Left renal cortex interstitium (tissue), 4 donors: ENCODE measurements at places on chromosomes 3 and 15. TPM values are rescaled to one million over a fixed set of nuclear protein-coding genes. Genes with fewer than 3 reads are reported as not detected.

Gene UNC13C
- 9.2 TPM for polyA plus RNA-seq

Gene PLOD2
- 179 TPM for polyA plus RNA-seq

Gene RYR3
- 15.7 TPM for polyA plus RNA-seq

- no peak for DNase-seq
These were observed 9.3 kb downstream of the FAH start for GRCh38 chr15:80162059-80162554.

- DNase-seq = peak; percentile 51
These were observed at the start of gene MYRIP for GRCh38 chr3:39809181-39809994. Gene MYRIP, plus strand, starts transcription at chr3:39809609. Its CDS starts 91,208 bp downstream, at chr3:39900817.

- no peak for DNase-seq
These were observed 14.8 kb downstream of the HRH1 start for GRCh38 chr3:11168881-11169805.
